ENCODE measurements at places on chromosomes 5 and 9. TPM values are rescaled to one million over a fixed set of nuclear protein-coding genes. Genes with fewer than 3 reads are reported as not detected.

GRCh38 chr5:130158036-130158435 is 253.8 kb downstream of the CHSY3 start:
- no peak for DNase-seq

Gene RNF20
- total RNA-seq, result 33.7 TPM

DNA sequence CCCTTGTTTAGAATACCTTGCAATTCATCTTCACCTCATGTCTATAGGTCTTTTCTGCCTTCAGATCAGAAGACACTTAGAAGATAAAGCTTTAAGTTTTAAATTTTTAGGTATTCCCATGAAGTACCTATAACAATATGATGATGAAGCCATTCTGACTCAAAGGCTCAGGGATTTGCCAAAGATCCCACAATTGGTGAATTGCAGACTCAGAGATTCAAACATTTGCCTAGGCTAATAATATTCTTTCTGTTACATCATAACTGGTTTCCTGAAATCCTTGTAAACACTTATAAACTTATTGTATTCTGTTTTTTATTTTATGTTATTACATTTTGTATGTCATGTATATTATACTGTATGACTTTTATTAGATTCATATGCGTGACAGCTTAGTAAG is 62.8 kb upstream of the ZFAND5 start:
- no peak for DNase-seq

Gene NIM1K
- 9.0 TPM for total RNA-seq

Gene STING1
- 3.6 TPM for total RNA-seq

DNA sequence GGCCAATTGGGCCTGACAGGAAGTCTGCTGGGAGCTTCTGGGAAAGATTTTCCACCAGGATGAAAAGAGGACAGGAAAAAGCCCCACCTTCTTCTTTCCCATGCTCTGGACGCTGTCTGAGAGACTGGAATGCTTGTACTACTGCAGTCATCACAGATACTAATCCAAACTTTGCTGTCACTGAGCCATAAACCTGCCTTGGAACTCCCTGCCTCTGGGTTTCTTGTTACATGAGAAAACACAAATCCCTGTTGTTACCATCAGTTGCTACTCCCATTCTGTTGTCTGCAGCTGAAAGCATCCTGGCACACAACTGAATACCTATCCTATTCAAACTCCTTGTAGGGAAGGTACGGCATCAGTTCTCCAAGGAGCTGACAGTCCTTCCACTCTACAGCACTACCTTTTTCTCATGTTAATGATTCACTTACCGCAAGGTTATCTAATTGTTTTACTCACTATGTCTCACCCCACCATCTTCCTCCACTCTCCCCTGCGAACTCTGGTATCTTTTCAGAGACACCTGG is 167.5 kb downstream of the CDK5RAP2 start:
- DNase-seq, result no peak

- DNase-seq, result no peak
Measured at GRCh38 chr9:12766357-12766756, 8.5 kb upstream of the LURAP1L start.

DNA sequence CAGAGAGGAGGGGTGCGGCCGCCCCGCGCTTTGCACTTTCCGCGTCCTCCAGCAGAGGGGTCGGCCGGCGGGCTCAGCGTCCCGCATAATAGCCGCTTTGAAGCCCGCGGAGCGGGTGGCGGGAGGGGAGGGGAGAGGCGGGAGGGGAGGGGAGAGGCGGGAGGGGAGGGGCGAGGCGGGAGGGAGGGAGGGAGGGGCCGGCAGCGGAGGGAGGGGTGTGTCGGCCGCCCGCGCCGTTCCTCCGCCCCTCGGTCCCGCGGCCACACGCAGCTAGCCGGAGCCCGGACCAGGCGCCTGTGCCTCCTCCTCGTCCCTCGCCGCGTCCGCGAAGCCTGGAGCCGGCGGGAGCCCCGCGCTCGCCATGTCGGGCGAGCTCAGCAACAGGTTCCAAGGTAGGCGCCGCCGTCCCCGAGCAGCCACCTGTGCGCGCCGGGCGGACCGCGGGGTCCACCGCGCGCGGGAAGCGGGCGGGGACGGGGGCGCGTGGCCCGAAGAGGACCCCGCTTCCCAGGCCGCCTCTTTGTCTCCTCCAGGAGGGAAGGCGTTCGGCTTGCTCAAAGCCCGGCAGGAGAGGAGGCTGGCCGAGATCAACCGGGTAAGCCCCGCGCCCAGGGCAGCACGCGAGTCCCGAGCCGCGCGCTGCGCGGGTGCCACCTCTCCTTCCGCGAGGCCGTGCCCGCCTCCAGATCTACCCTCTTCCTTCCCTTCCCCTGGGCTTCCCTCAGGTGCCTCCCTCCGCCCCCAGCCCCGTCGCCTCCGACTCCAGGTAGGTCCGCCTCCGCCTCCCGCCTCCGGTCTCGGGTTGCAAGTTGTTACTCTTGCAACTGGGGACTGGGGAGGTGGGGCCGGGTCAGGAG is at the start of gene AIF1L:
AIF1L (plus strand) TSS at position 263 of the 857 bp plus-strand sequence; CDS start at position 362, 99 bp downstream.
- DNase-seq, result peak; percentile 49

Gene LAMC3
- total RNA-seq, result 3.0 TPM

Gene CBY3
- not detected for total RNA-seq

DNA sequence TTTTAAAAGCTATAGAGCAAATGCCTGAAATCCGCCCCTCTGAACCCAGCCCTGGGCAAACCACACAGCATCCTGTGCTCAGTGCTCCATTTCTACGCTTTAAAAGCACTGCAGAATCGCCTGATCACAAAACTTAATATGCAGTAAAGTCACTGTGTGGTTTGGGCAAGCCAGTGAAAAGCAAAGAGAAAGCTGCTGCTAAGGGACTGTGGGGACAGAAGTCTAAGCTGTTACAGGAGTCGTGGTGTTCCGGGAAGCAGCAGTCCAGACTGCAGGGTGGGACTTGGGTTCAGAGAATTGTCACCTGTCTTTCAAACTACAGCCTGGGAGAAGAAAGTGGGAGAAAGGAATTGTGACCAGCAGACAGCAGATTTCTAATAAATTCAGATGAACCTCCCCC is 8.2 kb downstream of the RAPGEF1 start:
- DNase-seq, result no peak

DNA sequence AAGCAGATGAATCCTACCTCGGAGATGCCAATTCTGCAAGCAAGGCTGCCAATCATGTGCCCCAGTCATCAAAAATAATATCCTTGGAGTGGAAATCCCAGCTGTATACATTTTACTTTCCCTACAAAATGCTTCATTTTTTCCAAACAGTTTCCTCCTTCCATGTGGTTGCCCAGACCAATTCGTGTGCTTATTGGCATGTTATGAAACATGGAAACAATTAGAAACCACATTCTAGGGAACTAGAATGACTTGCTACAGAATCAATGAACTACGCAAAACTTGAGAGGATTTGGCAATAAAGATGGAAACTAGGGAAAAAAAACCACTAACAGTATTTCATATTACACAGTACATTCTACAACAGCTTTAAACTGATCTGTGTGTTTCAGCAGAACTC is 584.5 kb upstream of the DMAC1 start:
- DNase-seq, result no peak

DNA sequence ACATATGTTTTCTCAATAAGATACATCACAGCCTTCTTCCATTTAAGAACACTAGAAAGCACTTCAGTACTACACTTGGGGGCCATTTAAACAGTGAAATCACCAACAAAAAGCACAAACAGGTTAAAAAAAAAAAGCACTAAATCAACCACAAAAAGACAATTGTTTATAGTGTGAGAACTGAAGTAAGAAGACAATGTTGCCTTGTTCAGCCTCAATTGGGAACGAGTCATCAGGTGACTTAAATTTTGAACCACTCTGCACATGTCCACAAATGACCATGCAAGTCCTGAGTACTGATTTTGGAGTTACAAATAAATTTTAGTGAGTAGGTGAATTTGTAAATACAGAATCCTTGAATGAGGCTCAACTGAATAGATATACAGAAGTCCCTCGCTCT is 37.2 kb upstream of the HNRNPA0 start:
- DNase-seq, result no peak

Gene ESM1
- 0.47 TPM for total RNA-seq

Gene HMHB1
- not detected for total RNA-seq

Gene CLTA
- total RNA-seq, result 116 TPM

DNA sequence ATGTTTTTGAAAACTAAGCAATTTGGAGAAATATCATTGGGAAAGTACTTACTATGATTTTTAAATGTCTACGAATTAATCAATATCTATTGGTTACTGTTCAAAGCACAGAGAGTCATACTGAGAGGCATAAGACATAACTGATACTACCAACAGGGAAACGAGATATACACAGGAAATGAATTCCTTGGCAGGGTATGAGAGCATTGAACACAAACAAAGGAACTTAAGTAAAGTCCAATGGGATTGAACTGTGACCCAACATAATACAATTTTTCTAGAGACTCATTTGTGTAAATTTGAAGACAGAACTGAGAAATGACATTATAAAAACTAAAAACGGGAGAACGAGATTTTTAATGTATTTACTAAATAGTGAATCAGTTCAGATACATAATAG is 1.3 kb upstream of the ITGA1 start:
- DNase-seq, result no peak

DNA sequence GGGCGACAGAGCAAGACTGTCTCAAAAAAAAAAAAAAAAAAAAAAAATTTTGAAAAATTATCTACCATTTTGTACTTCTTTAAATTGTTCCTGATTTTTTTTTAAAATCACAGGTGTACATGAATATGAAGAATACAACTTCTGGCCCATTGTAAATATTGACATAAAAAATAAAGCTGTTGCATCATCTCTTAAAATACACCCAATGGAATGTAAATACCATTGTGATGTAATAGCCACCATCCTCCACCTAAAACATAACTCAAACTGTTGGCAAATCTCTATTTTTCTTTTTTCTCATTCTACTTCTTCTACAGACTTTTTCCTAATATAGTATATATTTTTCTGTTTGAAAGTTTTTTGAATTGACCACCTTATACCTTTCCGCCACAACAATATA is 61.0 kb upstream of the TEX48 start:
- no peak for DNase-seq

DNA sequence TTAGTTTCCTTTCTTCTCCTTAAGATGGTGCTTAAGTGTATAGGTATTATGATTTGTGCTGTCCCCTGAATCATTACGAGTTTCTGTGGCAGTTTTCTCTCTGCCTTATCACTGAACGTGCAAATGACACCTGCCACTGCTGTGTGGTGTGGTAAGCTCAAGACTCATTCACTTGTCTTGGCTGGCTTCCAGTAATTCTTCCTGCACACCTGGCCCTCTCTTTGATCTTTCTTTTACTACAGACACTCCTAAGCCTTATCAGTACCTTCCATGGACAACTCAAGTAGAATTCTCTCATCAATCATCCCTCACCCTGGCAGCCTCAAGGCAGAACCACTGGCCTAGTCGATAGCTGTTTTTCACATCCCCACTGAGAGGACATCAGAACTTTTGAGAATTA is 82.6 kb upstream of the ADAMTS19 start:
- no peak for DNase-seq

Gene BARHL1
- total RNA-seq, result not detected

DNA sequence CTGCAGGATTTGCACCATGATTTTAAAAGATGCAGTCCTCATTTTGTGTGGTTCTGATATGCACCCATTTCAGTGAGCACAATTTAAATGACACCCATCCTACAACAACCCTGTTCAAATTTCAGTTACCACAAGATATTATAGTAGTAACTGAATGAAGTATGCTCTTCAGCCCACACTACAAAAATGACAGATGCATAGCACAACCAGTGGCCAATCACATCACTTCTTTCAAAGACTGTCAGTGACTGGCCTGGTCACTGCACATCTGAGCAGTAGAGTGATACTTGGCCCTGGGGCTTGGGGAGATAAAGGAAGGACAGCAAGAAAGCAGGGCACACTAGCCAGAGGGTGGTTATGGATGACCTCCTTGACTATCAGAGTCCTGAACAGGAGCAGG is 19.8 kb upstream of the IFNK start:
- DNase-seq, result no peak

DNA sequence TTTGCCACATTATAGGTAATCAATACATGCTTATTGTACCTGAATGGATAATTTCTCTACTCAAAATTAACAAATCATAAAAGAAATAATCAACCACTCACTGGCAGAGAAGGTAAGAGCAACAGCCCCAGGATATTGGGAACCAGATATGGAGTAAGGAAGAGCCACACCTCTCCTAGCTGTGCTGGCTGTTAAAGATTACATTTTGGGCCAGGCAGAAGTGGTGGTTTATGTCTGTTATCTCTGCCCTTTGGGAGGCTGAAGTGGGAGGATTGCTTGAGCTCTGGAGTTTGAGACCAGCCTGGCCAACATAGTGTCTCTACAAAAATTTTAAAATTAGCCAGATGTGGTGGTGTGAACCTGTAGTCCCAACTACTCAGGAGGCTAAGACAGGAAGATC is 56.4 kb downstream of the BHMT start:
- DNase-seq, result no peak

- DNase-seq, result no peak
Measured at GRCh38 chr5:54632131-54632701, 114.7 kb downstream of the SNX18 start.

- no peak for DNase-seq
Measured at GRCh38 chr9:68895741-68896478, 118.0 kb downstream of the PRKACG start.

GRCh38 chr5:149684371-149684770 is 45.7 kb upstream of the PPARGC1B start:
- DNase-seq, result no peak

DNA sequence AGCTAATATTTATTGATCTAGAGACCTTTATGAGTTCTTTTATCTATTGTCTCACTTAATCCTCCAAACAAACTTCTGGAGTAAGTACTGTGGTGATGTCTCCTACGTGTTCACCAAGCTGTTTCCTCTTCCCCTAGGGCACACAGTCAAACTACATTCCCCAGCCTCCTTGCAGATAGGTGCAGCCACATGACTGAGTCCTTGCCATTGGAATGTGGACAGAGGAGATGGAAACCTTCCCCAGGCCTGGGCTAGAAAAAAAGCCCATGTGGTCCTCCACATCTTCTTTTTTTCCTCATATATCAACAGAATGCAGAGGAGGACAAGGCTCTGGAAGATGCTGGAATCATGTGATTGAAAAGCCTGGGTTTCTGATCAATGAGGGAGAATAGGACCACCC is 88.0 kb downstream of the ANKRD55 start:
- DNase-seq, result no peak

DNA sequence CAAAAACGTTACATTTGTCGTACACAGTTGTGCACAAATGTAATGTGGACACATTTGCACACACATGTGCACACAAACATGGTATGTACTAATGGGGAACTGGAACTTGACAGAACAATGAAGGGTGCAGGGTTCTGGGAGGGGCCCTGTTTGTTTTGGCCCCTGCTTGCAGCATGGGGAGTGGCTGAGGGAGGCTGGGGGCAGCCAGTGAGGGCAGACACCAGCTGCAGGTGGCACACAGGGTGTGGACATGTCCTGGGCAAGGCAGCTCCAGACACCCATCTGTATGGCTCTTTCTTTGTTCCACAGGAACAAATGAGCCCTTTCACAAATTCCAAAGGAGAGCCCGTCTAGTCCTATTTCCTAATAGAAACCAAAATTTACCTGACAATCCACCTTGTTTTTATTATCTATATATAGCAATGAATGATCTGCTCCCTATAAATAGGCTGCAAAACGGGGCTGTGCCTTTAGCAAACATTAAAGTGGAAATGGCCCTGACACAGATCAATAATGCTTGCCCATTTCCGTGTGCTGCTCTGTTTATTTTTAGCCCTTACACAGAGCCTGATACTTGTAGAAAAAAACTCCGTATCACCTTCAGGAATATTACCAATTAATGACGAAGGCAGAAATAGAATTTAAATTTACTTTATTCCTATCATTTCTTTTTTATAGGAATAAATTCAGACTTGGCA is 26.4 kb downstream of the MARCHF3 start:
- DNase-seq, result no peak

- no peak for DNase-seq
Measured at GRCh38 chr9:70324963-70325362, 66.2 kb downstream of the SMC5 start.

GRCh38 chr5:35483191-35483590 is 134.5 kb upstream of the SPEF2 start:
- no peak for DNase-seq

All from occipital lobe (tissue), 3 donors.